Fibroblast of lung (primary cell): ENCODE measurements at places on chromosomes 3 and 15. TPM values are rescaled to one million over a fixed set of nuclear protein-coding genes. Genes with fewer than 3 reads are reported as not detected.

DNA sequence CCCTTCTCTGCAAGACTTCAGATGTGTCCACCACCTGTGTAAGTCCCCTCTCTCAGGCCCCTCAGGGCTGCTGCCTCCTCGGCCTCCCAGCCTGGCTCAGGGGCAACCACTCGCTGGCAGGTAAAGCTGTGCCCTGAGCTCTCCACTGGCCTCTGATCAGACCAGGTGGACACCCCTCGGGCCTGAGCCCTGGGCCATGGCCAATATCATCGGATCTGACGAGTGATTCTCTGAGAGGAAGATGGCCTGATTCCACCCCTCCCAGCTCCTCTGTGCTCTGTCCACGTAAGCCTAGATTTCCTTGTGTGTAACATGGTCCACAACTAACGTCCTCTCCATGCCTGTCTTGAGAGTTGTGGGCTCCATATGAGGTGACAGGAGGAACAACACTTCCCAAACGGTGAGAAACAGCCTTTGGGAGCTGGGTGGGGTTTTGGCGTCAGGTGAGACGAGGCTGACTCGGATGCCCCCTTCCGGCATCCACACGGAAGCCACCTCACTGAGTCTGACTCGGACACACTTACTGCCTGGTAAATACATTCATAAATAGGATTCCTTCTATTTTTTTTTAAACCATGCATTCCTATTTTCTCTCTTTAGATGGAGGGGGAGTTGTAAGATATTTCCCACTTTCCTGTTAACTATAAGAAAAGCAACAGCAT, 86.8 kb downstream of the NUP210 start:
- H3K4me3 ChIP-seq = no peak overlapping the region
- no peaks in the 10 kb centered on the region for H3K4me1 ChIP-seq
- DNase-seq = no peak
- no peaks in the 10 kb centered on the region for H3K36me3 ChIP-seq

DNA sequence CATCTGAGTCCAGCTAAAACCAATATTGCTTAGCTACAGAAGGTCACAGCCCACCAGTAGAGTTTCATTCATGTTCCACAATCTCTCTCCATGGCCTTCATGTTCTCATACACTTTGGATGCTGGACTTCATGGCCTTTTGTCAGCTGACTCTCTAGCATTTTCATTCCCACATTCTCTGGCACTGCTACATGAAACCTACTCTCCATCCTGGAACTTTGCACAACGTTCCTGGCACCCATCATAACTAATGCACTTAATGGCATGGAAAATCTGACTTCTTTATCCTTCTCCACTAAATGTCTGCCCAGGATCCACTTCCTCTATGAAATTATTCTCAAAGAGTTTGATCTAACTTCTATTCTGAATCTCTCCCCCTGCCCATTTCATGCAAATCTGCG, 56.9 kb downstream of the SLC9A9 start:
- DNase-seq = no peak
- H3K27ac ChIP-seq = no peak overlapping the region
- no peaks in the 10 kb centered on the region for H3K27me3 ChIP-seq
- H3K36me3 ChIP-seq = no peaks in the 10 kb centered on the region
- H3K4me3 ChIP-seq = no peak overlapping the region

GRCh38 chr15:49191892-49192291, 21.8 kb downstream of the GALK2 start:
- no peaks in the 10 kb centered on the region for H3K36me3 ChIP-seq
- H3K4me3 ChIP-seq = no peak overlapping the region
- no peaks in the 10 kb centered on the region for H3K27me3 ChIP-seq
- peaks cover 3% of the 10 kb centered on the region for H3K4me1 ChIP-seq
- no peak for DNase-seq
- H3K27ac ChIP-seq = no peak overlapping the region

- no peaks in the 10 kb centered on the region for H3K27me3 ChIP-seq
- no peak overlapping the region for H3K27ac ChIP-seq
- no peaks in the 10 kb centered on the region for H3K36me3 ChIP-seq
- no peaks in the 10 kb centered on the region for H3K4me1 ChIP-seq
- DNase-seq = no peak
Observed at GRCh38 chr3:71489315-71489761, 94.2 kb downstream of the FOXP1 start.

DNA sequence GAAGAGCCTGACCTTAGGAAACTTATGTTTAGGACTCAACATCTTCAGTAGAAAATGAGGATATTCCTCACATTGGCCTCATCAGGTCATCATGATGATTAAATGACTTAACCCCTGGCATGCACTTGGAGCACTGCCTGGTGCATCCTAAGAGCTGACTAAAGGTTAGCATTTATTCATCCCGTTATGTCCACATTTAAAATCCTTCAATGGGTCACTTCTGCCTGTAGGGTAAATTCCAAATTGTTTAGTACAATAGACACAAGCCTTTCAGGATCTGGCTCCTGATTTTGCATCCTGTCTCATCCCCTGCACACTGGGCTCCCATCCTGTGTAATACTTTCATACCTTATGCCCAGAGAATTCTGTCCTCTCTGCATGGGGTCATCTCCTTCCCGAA, 195.2 kb upstream of the MCTP2 start:
- no peak for DNase-seq
- H3K4me1 ChIP-seq = no peaks in the 10 kb centered on the region
- no peaks in the 10 kb centered on the region for H3K27me3 ChIP-seq
- no peak overlapping the region for H3K4me3 ChIP-seq
- no peak overlapping the region for H3K27ac ChIP-seq

GRCh38 chr15:94125156-94125555, 106.2 kb upstream of the MCTP2 start:
- no peaks in the 10 kb centered on the region for H3K27me3 ChIP-seq
- H3K27ac ChIP-seq = no peak overlapping the region
- H3K36me3 ChIP-seq = no peaks in the 10 kb centered on the region
- H3K4me1 ChIP-seq = no peaks in the 10 kb centered on the region

GRCh38 chr3:43640681-43641080, 18.9 kb upstream of the ANO10 start:
- H3K4me1 ChIP-seq = peaks cover 15% of the 10 kb centered on the region
- H3K27ac ChIP-seq = no peak overlapping the region
- H3K4me3 ChIP-seq = no peak overlapping the region
- H3K36me3 ChIP-seq = no peaks in the 10 kb centered on the region

GRCh38 chr15:90002428-90002844, 1.3 kb downstream of the ZNF710 start:
- H3K4me1 ChIP-seq = peaks cover 35% of the 10 kb centered on the region
- peak; percentile 57 for DNase-seq
- peak overlapping the region; percentile 96 for H3K27ac ChIP-seq
- H3K36me3 ChIP-seq = no peaks in the 10 kb centered on the region
- H3K27me3 ChIP-seq = no peaks in the 10 kb centered on the region

GRCh38 chr3:5666455-5666854, 478.9 kb downstream of the EDEM1 start:
- DNase-seq = no peak
- no peak overlapping the region for H3K4me3 ChIP-seq
- no peaks in the 10 kb centered on the region for H3K4me1 ChIP-seq

GRCh38 chr3:58317811-58318210, 11.5 kb downstream of the HTD2 start:
- H3K4me1 ChIP-seq = no peaks in the 10 kb centered on the region
- no peak overlapping the region for H3K4me3 ChIP-seq
- no peaks in the 10 kb centered on the region for H3K27me3 ChIP-seq
- peaks cover 5% of the 10 kb centered on the region for H3K36me3 ChIP-seq
- no peak for DNase-seq

GRCh38 chr3:64164349-64164748, 60.9 kb downstream of the PRICKLE2 start:
- peaks cover 2% of the 10 kb centered on the region for H3K36me3 ChIP-seq
- peak overlapping the region; percentile 46 for H3K27ac ChIP-seq
- H3K4me1 ChIP-seq = peaks cover 8% of the 10 kb centered on the region
- peak; percentile 54 for DNase-seq
- H3K27me3 ChIP-seq = no peaks in the 10 kb centered on the region

DNA sequence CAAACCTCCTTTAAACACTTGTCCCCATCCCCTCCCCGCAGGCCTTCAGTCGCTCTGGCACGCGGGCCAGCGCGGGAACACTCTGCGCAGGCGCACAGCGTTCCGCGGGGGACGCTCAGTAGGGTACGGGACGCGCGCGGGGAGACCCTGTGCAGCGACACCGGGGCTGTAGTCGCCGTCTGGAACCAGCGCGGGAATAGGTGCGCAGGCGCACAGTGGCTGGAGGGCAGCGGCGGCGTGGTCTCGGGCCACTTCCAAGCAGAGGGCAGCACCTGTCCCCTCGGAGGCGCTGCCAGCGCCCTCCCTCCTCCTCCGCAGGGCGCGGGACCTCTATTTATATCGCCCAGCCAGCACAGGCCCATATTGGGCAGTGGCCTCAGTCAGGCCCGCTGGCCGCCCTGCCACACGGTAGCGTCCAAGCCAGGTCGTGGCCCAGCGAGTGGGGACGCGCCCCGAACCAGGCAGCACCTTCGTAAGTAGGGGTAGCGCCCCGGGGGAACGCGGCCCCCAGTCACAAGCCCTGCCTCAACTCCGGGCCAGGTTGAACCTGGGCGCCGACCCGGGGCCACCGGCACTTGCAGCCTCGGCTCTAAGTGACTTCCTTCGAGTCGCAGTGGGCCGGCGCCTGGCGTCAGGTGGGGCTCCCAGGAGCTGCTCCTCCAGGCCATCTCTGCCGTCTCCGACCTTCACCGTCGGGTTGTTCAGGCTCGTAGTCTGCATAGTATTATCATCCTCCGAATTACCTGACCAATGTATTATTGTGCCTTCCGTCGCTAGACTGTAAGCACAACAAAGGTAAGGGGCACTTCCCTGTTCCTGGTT, at the start of gene KBTBD12:
Gene KBTBD12 (plus strand): TSS at position 118 of the 822 bp plus-strand sequence. CDS start 7,830 bp downstream, outside the sequence.
- DNase-seq = no peak
- peak within 1 kb of the TSS; percentile 37 for H3K4me3 ChIP-seq
- H3K4me1 ChIP-seq = no peaks in the 10 kb centered on the region
- H3K36me3 ChIP-seq = no peaks in the 10 kb centered on the region
- no peak within 1 kb of the TSS for H3K27ac ChIP-seq

GRCh38 chr15:90046911-90047392, 45.8 kb downstream of the ZNF710 start:
- H3K36me3 ChIP-seq = no peaks in the 10 kb centered on the region
- H3K27ac ChIP-seq = no peak overlapping the region
- H3K4me1 ChIP-seq = no peaks in the 10 kb centered on the region
- H3K27me3 ChIP-seq = no peaks in the 10 kb centered on the region
- no peak for DNase-seq

DNA sequence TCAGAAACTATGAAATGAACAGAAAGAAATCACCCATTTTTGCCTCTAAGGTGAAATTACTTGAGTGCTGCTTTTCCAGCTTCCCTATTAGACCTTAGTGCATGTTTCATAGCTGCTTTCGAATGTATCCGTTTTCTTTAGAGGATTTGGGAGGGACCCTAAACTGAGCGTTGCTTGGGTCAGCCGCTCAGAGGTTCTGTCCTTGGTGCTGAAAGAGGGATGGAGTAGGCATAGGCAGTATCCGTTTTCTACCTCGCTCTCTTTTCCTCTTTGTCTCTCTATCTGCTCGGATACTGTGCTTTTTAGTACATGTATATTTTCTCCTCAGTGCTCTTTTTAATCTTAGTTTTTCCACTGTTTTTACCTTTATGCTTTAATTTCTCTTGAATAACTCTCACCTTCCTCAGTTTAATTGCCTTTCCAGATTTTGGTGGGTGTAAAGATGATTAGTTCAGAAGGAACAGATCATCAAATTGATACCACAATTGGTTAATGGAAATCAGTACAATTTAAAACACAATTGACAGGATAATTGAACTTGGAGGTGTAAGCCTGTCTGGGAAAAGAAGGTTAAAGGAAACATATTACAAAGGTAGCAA, at the start of gene DRD3:
Gene DRD3 (minus strand): TSS at position 283 of the 599 bp plus-strand sequence. CDS start 7,060 bp downstream, outside the sequence.
- no peaks in the 10 kb centered on the region for H3K36me3 ChIP-seq
- peak; percentile 55 for DNase-seq
- no peak within 1 kb of the TSS for H3K27ac ChIP-seq
- no peaks in the 10 kb centered on the region for H3K4me1 ChIP-seq
- no peak within 1 kb of the TSS for H3K4me3 ChIP-seq

GRCh38 chr15:26894181-26894580, 27.3 kb downstream of the GABRA5 start:
- no peak overlapping the region for H3K27ac ChIP-seq
- H3K4me1 ChIP-seq = no peaks in the 10 kb centered on the region
- no peaks in the 10 kb centered on the region for H3K36me3 ChIP-seq
- no peak overlapping the region for H3K4me3 ChIP-seq
- H3K27me3 ChIP-seq = no peaks in the 10 kb centered on the region
- DNase-seq = no peak

GRCh38 chr15:68151277-68151676, 53.9 kb downstream of the CALML4 start:
- H3K36me3 ChIP-seq = peaks cover 2% of the 10 kb centered on the region
- no peaks in the 10 kb centered on the region for H3K27me3 ChIP-seq
- DNase-seq = peak; percentile 18
- H3K4me3 ChIP-seq = no peak overlapping the region
- H3K4me1 ChIP-seq = peaks cover 2% of the 10 kb centered on the region
- H3K27ac ChIP-seq = no peak overlapping the region

DNA sequence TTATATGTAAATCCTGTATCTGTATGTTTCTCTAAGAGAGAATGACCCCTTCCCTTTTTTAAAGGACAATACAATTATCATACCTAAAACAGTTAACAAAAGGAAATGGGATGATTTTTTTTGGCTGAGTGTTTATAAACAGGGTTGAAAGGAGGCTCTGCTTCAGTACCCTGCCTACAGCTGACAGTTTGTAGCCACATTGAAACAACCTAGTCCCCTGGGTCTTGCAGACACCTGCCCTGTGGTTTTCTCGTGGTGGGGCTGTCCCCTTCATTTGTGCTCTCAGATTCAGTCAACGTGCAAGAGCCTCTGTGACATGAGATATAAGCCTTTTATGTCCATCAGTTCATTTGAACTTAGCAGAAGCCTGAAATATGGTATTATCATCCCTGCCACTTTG, 2.3 kb upstream of the HMCES start:
- H3K27me3 ChIP-seq = no peaks in the 10 kb centered on the region
- peaks cover 8% of the 10 kb centered on the region for H3K4me1 ChIP-seq
- no peak overlapping the region for H3K4me3 ChIP-seq
- no peak for DNase-seq

- DNase-seq = no peak
- no peak overlapping the region for H3K4me3 ChIP-seq
- no peak overlapping the region for H3K27ac ChIP-seq
- H3K36me3 ChIP-seq = peaks cover 11% of the 10 kb centered on the region
- no peaks in the 10 kb centered on the region for H3K27me3 ChIP-seq
Observed at GRCh38 chr3:139354661-139355060, 10.8 kb downstream of the MRPS22 start.

Gene DISP2
- total RNA-seq = under 0.01 and 0.26 TPM in 2 replicates

Gene ARRDC4
- 24.7 and 39.8 TPM in 2 replicates for total RNA-seq

Gene SLC7A14
- total RNA-seq = 0.26 and 1.3 TPM in 2 replicates

Gene OR5K2
- not detected in 2 replicates for total RNA-seq

Gene B3GALNT1
- 13.1 and 15.9 TPM in 2 replicates for total RNA-seq

Gene SPESP1
- total RNA-seq = 4.6 and 8.2 TPM in 2 replicates

Gene CCDC9B
- total RNA-seq = 14.4 and 38.0 TPM in 2 replicates

Gene NEK10
- total RNA-seq = 16.4 and 23.0 TPM in 2 replicates

Gene ST8SIA2
- total RNA-seq = under 0.01 TPM in 1 of 2 replicates, not detected in the other

Gene KNG1
- not detected in 2 replicates for total RNA-seq

Gene CRYGS
- 0.99 and 1.0 TPM in 2 replicates for total RNA-seq

Gene CMC1
- total RNA-seq = 5.4 and 5.6 TPM in 2 replicates

Gene NDUFAF3
- 71.1 and 113 TPM in 2 replicates for total RNA-seq

Gene GHSR
- total RNA-seq = not detected in 2 replicates
